CD4-positive, alpha-beta T cell treated with Interferon gamma for 1 hour (primary cell): ENCODE measurements at places on chromosomes 6 and 20.

GRCh38 chr20:32365564-32365963 lies 7.4 kb downstream of the ASXL1 start:
- no peak for DNase-seq

GRCh38 chr6:163354761-163355425 lies 59.6 kb upstream of the QKI start:
- DNase-seq = peak; percentile 7

- no peak for DNase-seq
Observed at GRCh38 chr20:25532015-25532751, 53.1 kb downstream of the NINL start.

GRCh38 chr20:49704932-49705336 lies 8.7 kb downstream of the B4GALT5 start:
- DNase-seq = no peak

DNA sequence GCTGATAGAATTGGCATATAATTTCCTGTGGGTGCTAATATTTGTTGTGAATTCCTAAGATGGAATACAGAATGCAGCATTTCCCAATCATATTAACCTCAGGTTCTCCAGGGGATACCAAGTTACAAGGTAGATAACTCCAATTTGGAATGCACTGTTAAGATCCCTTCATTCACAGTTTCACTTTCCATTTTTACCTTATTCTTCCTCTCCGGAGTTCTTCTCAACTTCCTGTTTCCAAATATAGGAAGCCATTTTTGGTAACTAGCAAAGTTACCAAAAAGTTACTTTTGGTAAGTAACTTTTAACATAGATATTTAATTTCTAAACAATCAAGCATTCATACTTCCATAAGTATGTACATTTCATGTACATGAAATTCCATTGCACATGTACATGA lies 63.5 kb upstream of the PHACTR2 start:
- no peak for DNase-seq

DNA sequence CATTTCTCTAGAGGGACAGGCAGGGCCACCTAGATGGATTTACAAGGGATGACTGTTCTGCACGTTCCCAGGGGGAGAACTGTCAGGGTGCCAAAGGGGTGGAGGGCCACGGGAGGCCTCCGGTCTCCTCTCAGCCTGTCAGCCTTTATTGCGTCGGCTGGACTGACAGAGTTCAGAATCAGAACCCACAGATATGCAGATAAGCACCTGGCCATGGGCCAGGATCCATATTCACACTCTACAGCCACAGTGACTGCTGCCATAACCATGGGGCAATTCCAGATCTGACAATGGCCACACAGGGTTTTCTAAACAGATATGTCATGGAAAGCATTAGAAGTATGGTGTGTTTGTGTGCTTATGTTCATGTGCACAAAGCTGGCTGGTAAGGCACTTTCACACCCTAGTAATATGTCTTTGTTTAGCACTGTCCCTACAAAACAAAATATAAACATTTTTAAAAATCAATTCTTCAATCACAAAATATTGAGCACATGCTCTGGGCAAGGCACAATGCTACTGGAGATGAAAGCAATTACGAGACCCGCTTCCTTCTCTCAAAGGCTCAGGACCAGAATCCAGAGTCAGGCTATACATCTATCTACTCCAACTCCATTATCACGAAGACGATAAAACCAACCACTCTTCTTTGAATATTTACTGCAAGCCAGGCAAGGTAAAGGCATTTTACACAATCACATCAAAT lies 29.1 kb downstream of the TRAM2 start:
- DNase-seq = no peak

- no peak for DNase-seq
Observed at GRCh38 chr6:80356000-80356399, 249.5 kb downstream of the BCKDHB start.

- no peak for DNase-seq
Observed at GRCh38 chr6:72238900-72239299, 352.6 kb downstream of the RIMS1 start.

GRCh38 chr20:46077642-46078305 lies 12.0 kb downstream of the NCOA5 start:
- DNase-seq = no peak

DNA sequence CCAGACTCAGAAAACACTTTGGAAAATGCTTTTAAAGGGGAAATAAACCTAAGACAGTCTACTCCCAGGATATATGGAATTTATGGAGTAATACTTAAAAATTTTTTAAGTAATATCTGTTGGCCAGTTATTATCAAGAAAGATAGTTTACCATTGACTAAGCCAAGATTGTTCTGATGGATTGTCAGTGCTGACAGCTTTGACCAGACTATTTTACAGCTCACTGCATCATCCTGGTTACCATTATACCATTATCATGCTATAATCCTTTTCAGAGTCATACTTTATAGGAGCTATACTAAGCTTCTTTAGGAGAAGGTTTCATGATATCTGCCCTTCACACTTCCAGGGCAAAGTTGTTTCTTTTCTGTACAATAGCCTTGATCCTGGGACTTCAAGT lies 16.5 kb downstream of the GTF2H5 start:
- DNase-seq = no peak

DNA sequence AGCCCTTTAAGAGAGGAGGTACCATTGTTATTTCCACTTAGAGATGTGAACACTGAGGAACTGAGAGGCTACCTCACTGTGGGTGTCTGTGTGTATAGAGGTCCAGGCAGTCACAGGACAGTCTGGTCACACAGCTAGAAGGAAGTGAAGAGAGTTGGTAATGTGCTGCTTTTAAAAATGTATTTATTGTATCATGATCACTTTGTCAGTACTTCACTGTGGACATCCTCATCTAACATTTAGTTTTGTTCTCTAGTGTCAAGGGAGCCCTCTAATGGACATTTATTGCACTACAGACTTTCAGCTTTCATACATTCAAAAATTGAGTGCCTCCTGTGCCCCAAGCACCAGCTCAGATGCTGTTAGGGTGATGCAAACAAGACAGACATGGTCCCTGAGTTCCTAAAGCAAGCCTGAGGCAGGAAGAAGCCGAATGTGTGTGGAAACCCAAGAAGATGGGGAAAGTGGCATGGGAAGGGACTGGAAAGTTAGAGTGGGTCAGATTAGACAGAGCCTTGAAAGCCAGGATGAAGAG lies 123.0 kb downstream of the SLC16A10 start:
- DNase-seq = no peak

- DNase-seq = no peak
Observed at GRCh38 chr6:121645100-121645745, 209.8 kb downstream of the GJA1 start.

GRCh38 chr6:106535012-106535411 lies 94.3 kb downstream of the RTN4IP1 start:
- no peak for DNase-seq

DNA sequence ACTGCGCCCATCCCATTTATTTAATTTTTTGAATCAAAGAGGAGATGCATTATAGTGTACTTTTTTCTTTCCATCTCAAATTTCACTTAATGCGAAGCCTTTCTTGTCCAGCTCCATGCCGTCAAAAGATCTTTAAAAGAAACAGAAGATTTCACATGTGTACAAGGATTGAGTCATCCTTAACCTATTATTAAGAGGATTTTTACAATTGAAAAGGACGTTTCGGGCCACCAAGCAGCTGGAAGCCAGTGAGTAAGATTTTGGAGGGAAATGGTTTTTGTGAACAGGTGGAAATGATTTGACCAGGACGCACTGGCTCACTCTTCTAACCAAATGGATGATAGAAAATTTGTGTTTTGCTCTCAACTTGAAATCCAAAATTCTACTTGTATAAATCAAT lies 15.1 kb upstream of the CCDC170 start:
- DNase-seq = no peak
